Muscle of arm (tissue), 14 donors: ENCODE measurements at places on chromosomes 3 and 15. TPM values are rescaled to one million over a fixed set of nuclear protein-coding genes. Genes with fewer than 3 reads are reported as not detected.

The SHC4 gene
- 1.1 TPM for polyA plus RNA-seq

The RARB gene
- 18.5 TPM for polyA plus RNA-seq

The INAFM2 gene
- polyA plus RNA-seq, result 14.0 TPM

The HRG gene
- polyA plus RNA-seq, result 2.7 TPM

The CCR1 gene
- 4.3 TPM for polyA plus RNA-seq

The KBTBD13 gene
- polyA plus RNA-seq, result 1.4 TPM

The STRA6 gene
- 1.1 TPM for polyA plus RNA-seq

The KNG1 gene
- polyA plus RNA-seq, result not detected

The TM4SF4 gene
- not detected for polyA plus RNA-seq

The EPHA6 gene
- polyA plus RNA-seq, result 0.24 TPM

The ARHGAP31 gene
- 14.5 TPM for polyA plus RNA-seq

The TPRG1 gene
- not detected for polyA plus RNA-seq

The ANAPC13 gene
- polyA plus RNA-seq, result 93.7 TPM

The CLEC3B gene
- polyA plus RNA-seq, result 114 TPM

The HGD gene
- 1.2 TPM for polyA plus RNA-seq

The MKRN3 gene
- polyA plus RNA-seq, result not detected

The CBLB gene
- 48.9 TPM for polyA plus RNA-seq

The CLN6 gene
- 18.1 TPM for polyA plus RNA-seq

The MYL3 gene
- 340 TPM for polyA plus RNA-seq

The FEZF2 gene
- polyA plus RNA-seq, result not detected

The PLIN1 gene
- polyA plus RNA-seq, result not detected

The CCDC39 gene
- polyA plus RNA-seq, result not detected

The LRTM1 gene
- 44.6 TPM for polyA plus RNA-seq

The ADAMTS17 gene
- polyA plus RNA-seq, result 4.1 TPM

The C3orf49 gene
- polyA plus RNA-seq, result 0.41 TPM

The PTX3 gene
- 4.9 TPM for polyA plus RNA-seq

The EXOSC7 gene
- 39.2 TPM for polyA plus RNA-seq

The BCL2A1 gene
- polyA plus RNA-seq, result 0.35 TPM

The ELP6 gene
- polyA plus RNA-seq, result not detected

The PP2D1 gene
- 0.64 TPM for polyA plus RNA-seq

The SCN5A gene
- 9.3 TPM for polyA plus RNA-seq

The LIPH gene
- 5.6 TPM for polyA plus RNA-seq
